ENCODE measurements at places on chromosomes 3 and 15.

GRCh38 chr3:86661817-86662216 lies 329.1 kb downstream of the VGLL3 start:
- no peak for DNase-seq

GRCh38 chr3:34382859-34383258 lies 584.4 kb downstream of the PDCD6IP start:
- DNase-seq = no peak

GRCh38 chr15:62107571-62108121 lies 40.9 kb downstream of the C2CD4A start:
- DNase-seq = no peak

DNA sequence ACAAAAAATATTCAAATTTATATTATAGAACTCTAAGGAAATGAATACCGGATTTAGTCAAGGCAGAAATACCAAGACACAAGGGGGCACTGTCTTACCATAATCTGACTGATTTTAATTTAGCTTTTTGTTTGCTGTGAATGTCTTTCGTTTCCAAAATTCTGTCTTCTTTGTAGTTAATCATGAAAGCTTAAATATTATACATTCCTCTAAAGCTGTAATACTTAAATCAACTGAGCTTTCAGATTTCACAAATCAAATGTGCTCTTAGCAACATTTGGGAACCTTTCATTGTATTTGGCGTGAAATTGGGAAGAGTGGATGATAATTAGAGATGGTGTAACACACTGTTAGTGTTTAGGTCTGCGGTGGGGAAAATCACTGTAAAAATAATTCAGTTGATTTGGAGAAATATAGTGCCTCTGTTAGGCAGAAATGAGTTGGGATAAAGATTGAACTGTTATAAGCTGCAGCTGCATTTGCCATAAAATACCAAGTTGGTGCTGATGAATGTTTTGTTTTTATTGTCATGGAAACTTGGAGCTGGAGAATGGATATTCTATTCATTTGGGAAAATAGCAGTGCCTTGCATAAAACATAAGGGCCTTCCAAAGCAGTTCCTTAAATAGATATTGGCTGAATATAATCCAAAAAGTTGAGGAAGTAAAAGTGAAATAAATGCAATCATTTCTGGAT lies 228.2 kb downstream of the TCF12 start:
- DNase-seq = no peak

- DNase-seq = no peak
Observed at GRCh38 chr15:73361337-73361736, 7.4 kb downstream of the HCN4 start.

DNA sequence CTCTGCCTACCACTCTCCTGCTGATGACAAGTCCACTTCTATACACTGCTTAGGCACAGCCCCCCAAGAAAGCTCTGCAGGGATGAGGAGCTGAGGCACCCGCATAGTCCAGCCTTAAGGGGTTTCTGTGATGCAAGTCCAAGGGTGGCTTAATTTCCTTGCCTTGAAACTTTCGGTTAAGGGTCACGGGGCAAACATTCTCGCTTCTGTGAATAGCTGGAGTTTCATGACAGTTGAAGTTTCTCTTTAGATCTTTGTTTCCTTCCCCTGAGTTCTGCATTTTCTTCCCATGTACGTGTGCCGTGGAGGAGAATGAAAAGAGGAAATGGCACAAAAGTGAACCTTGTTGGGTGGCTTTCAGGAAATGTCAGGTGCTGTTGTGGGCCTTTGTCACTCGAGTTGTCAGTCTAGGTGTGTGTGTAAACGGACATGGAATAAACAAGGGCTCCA lies 7.0 kb downstream of the GPR160 start:
- no peak for DNase-seq

DNA sequence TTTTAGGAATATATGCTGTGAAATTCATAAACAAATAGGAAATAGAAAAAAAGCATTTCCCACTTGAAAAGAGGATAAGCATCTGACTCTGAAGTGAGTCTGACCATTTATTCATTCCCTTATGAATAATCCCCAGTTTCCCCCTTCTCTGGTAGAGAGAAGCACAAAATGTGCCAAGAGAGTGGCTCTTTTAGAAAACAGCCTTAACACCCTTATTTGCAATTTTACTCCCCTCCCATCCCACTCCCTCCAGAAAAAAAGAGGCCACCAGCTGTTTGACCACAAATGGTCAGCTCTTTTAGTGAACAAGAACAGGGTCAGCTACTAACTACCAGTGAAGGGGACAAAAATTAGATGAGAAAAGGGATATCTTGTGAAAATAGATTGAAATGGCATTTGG lies 184.5 kb upstream of the ADAMTS9 start:
- DNase-seq = no peak

DNA sequence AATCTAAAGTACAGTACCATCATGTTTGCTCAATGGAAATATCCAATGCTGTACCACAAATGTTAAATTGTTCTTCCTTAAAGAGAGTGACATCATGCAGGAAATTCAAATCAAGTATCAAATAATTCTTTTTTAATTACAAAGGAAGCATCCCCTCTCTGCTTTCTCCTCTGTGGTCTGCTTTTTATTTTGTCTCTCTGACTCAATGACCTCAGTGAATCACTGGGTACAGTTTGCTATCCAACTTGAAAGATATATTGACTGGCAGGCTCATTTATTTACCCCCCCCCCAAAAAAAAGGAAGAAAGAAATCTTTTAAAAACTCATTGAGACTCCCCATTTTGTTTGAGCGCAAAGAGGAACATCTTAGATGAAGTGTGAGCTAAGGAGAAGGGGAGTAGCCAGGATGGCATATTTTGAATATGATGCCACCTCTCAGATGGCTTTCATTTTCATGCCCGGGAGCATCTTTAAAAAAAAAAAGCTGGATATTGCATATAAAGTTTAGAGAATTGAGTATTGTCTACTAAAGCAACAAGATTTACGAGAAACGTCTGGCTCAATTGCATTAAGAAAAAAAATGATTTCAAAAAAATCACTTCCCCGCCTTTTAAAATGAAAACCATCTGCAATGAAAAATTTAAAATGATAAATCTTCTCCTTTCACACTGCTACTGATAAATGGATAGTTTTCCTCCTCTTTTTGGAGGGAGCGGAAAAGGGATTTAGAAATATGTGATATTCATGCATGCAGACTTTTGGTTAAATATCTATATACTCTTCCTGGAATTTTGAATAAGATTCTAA lies 307.1 kb upstream of the DPH6 start:
- DNase-seq = no peak

- no peak for DNase-seq
Observed at GRCh38 chr3:161339517-161340500, 31.5 kb downstream of the SPTSSB start.

DNA sequence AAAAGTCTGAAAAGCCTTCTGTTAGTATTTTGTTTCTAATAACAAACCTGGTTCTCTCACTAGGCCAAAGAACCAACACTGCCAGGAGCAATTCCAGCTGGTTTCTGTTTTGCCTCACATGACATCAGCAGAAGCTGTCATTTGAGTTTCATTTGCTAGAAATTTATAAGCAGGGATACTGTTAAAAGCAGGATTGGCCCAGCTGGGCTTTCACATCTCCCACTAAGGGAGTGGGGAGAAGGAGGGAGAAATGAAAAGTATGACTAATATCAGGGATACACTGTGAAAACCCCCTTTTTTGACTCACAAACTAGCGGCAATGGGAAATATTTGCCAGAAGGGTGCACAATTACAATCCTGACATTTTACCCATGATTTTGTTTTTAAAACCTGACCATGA lies 5.3 kb downstream of the CCDC80 start:
- DNase-seq = no peak

- DNase-seq = no peak
Observed at GRCh38 chr15:33866101-33866737, 102.1 kb upstream of the CHRM5 start.

Measured in neural crest cell (in vitro differentiated cells).